Fibroblast of skin of right biceps (primary cell): ENCODE measurements at places on chromosomes 5 and 9.

- DNase-seq = no peak
Observed at GRCh38 chr5:122377026-122377425, 65.0 kb downstream of the SNCAIP start.

DNA sequence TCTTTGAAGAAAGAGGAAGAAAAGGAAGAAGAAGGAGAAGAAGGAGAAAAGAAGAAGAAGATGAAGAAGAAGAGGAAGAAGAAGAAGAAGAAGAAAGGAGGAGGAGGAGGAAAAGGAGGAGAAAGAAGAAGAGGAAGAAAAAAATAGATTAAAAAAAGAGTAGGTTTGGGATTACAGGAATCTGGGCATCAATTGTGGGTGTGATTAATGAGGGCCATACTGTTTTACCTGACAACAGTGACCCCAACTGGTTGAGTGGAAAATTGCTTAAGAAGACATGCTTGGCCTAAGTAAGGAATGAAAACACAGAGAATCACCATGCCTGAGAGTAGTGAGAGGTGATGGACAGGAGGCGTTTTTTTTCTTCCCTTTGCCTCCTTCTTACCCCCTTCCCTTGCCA is 114.6 kb downstream of the FAM170A start:
- peak; percentile 11 for DNase-seq

- no peak for DNase-seq
Observed at GRCh38 chr5:67960939-67961338, 254.6 kb upstream of the PIK3R1 start.

- no peak for DNase-seq
Observed at GRCh38 chr5:159231167-159231566, 21.8 kb upstream of the RNF145 start.

DNA sequence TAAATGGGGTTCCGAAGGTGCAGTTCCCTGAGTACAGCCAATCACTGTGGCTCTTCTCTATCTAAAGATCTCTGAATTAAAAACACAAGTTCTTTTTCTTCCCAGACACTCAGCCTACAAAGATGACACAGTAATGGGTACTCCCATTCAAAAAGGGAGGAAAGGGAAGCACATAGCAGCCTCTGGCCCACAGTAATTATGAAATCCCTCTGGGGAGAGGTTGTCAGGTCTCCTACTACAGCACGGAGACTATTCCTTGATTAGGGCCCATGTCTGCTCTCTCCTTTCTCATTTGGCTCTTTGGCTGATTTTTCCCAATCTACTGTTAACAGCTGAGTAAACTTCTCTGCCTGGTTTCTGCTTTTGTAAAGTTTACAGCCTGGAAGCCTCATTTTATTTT is 62.0 kb upstream of the RANBP3L start:
- peak; percentile 23 for DNase-seq

DNA sequence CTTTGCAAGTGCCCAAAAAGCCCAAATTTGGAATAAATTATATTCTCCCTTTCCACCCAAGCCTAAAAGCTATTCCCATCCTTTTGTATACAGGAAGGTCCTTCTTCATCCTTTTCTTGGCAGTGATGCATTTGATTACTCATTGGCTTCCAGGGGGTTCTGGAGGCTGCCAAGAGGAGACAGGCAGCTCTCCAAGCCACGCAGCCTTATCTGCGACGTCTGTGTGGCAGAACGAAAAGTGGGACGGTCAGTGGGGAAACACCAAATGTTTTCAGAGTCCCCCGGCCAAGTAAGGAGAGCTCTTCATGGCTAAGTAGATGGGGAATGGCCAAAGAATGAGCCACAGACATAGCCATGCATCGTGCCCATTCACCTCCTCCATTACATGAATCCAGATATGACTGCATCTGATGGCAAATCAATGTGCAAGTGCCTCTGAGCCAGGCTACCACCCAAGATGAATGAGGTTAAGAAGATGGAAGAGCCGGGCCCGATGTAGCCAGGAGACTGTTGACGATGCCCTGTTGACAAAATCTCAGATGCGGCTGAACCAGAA is 12.1 kb downstream of the ADAM19 start:
- peak; percentile 95 for DNase-seq

DNA sequence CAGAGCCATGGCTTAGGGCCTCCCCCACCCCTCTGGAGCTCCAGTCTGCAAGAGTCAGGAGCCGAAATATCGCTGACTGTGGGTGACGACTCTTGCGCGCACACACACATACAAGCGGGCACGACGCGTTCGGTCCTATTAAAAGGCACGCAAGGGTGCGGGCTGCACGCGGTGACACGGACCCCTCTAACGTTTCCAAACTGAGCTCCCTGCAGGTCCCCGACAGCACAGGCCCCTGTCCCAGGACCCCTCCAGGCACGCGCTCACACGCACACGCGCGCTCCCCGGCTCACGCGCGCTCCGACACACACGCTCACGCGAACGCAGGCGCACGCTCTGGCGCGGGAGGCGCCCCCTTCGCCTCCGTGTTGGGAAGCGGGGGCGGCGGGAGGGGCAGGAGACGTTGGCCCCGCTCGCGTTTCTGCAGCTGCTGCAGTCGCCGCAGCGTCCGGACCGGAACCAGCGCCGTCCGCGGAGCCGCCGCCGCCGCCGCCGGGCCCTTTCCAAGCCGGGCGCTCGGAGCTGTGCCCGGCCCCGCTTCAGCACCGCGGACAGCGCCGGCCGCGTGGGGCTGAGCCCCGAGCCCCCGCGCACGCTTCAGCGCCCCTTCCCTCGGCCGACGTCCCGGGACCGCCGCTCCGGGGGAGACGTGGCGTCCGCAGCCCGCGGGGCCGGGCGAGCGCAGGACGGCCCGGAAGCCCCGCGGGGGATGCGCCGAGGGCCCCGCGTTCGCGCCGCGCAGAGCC is at the start of gene GRIN1:
Gene GRIN1, plus strand, starts transcription at position 433 of the 746 bp plus-strand sequence. CDS start 333 bp downstream, outside the sequence.
- peak; percentile 28 for DNase-seq

DNA sequence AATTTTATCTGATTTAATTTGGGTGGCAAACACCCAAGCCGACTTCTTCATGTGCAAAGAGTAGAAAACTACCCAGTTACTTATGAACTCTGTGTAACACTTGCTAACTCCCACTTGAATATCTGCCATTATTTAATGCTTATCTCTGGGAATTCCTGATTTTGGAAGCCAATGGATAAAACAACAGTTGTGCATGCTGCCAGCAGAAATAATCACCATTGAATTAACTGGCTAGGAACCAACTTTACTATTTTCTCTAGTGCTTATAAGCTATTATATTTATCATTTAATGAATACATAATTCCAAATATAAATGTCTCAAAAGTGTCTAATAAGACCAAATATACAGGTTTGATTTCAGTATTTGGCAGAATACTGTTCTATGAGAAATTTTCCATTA is 85.7 kb downstream of the IZUMO3 start:
- no peak for DNase-seq

- DNase-seq = no peak
Observed at GRCh38 chr9:93904649-93905472, 50.3 kb downstream of the BARX1 start.

GRCh38 chr5:9698125-9698826 is 68.1 kb upstream of the TAS2R1 start:
- peak; percentile 33 for DNase-seq

DNA sequence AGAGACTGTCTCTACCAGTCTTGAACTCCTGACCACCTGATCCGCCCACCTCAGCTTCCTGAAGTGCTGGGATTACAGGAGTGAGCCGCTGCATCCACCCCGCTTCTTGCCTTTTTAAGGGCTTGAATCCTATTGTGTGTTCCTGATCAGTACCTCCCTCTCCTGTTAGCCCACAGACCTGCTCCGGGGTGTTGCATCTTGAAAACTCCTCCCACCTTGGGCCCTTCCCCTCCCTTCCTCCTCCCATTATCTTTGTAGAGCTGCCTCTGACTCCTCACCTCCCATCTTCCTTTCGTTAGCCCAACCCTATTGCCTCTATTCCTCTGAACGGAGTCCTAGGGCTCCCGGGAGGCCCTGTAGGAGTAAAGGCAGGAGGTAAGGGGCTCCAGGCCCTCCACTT is 48.5 kb upstream of the NEK6 start:
- no peak for DNase-seq

GRCh38 chr9:133406480-133407307 is 11.1 kb downstream of the REXO4 start:
- DNase-seq = peak; percentile 67

GRCh38 chr5:122730037-122730436 is 44.8 kb upstream of the SNX2 start:
- no peak for DNase-seq

DNA sequence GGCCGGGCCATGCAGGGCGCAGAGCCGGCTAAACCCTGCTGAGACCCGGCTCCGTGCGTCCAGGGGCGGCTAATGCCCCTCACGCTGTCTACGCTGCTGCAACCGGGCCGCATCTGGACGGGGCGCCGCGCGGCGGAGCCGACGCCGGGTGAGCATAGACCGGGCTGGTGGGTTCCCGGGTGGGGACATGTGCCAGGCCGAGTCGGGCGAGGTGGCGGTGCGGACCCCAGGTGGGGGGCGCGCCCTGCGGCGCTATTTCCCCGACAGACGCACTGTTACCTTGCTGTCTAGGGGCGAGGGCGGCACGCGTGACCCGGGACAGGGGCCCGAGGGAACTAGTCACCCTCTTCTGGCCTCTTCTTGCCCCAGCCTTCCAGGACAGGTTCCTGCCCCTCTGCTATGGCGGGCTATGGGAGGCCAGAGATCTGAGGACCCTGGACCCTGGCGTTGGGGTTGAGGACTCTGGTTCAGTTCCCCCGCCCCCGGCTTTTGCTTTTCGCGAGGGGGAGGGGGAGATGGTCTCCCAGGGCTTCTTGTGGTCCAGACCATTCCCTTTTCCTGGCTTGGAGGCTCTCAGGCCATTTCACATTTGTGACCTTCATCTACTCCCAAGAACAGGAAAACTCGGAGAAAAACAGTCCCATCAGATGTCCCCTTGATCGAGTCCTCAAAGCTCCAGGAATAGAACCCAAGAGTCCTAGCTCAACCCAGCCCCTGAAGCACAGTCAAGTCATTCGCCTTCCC is 536 bp downstream of the SLC27A4 start:
- no peak for DNase-seq

GRCh38 chr5:95223566-95224258 is 61.2 kb downstream of the MCTP1 start:
- no peak for DNase-seq

DNA sequence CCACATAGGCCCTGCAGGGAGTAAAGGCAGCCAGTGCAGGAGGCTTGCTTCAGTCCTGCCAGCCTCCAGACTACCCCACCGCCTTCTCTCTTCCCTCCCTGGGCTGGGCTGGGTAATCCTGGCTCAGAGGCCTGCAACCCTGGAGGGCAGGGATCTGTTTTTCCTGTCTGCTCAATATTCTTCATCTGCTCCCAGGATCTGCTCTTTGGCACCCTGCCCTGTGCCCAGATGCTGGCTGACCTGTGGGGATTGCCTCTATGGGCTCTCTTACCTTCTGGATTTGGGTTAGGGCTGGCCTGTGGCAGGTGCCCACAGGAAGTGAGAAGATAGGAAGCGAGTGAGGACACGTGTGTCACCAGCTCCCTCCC is 7.3 kb upstream of the ANGPTL2 start:
- DNase-seq = no peak

GRCh38 chr9:126499005-126499910 is 114.5 kb upstream of the LMX1B start:
- DNase-seq = peak; percentile 34

DNA sequence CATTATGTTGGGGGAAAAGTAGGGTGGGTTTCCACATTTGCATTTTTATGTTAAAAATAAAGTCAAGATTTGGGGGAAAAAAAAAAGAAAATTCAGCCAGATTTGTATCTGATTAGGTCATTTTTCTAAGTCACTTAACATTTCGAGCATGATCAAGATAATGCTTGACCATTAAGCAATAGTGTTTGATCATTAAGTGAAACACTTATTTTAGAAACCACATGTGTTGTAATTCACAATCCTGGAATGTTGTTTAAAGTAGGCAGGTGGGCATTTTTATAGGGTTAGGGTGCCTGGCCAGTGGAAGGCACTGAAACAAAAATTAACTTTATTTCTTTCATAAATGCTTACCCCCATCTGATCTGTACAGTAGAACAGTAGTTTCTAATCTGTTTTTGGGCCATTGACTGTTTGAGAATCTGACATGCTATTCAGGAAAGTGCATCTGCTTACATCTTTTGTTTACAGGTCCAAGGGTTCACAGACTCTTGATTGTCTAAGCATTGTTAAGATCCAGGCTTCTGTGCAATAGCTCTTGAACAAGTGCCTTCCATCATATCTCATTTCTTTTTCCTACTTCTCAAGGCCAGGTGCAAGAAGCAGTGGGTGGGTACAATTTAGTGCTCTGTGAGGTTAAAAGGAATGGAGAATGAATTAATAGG is 9.1 kb downstream of the ZCCHC9 start:
- no peak for DNase-seq

DNA sequence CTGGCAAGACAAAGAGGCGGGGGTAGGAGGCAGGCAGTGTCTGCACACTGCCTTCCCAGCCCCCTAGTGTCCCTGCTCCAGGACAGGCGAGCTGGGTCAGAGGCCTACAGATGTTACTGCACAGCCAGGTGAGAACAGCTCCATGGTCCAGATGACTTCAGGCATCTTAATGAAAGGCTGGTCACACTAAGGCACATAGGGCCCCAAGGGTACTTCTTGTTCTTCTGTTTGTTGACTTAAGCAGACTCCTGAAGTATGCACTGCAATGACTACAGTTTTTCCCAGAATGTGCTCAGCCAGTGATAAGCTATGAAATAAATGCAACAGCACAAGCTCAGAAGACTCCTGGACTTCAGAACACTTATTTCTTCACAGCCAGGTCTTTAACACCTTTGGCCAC is 27.4 kb downstream of the ATPSCKMT start:
- no peak for DNase-seq

- DNase-seq = peak; percentile 20
Observed at GRCh38 chr9:22529426-22530199, 83.0 kb downstream of the DMRTA1 start.

GRCh38 chr9:90274725-90275124 is 367.9 kb downstream of the DIRAS2 start:
- DNase-seq = no peak

- DNase-seq = no peak
Observed at GRCh38 chr9:126149661-126150060, 177.0 kb upstream of the MVB12B start.

DNA sequence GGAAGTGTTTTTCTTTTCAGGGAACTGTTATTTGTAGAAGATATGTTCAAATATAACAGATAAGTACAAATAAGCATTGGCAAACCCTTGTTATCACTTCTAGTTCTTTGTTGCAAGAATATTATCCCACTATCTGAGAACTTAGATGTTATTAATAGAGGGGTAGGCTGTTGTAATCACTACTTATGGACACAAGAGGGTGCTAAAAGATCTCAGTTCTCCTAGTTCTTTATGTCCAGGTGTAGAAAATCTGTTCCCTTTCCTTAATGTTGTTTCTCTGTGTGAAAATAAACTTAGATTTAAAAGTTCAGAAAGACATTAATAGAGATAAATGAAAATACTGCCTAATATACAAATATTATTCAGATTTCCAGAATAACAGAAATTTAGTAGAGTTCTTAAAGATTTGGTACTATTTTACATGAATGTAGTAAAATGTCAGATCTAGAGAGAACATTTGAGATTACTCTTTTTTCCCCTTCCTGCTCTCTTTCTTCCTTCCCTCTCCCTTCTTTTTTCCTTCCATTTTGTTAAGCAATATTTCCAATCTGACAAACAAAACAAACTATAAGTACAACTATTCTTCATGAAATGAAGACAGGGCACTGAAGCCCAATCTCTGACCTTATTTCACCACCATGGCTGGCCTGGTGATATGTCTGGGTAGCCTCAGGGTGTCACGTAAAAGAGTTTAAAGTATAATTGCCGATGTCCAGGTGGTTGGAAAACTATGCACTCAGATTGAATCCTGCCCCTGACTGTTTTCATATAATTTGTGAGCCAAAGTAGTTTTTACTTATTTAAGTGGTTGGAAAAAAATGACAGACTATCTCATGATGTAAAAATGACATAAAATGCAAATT is 43.6 kb upstream of the C5orf46 start:
- DNase-seq = peak; percentile 18

- DNase-seq = no peak
Observed at GRCh38 chr9:27142299-27142930, 33.4 kb downstream of the TEK start.
